Activated B cell treated with CpG ODN at 0.5 μM for 24 hours (primary cell): ENCODE measurements at places on chromosomes 12 and 14. TPM values are rescaled to one million over a fixed set of nuclear protein-coding genes. Genes with fewer than 3 reads are reported as not detected.

TOMM20L gene
- 0.37 TPM in 1 of 2 replicates, not detected in the other for total RNA-seq

CEBPE gene
- total RNA-seq = 0.17 and 0.20 TPM in 2 replicates

HVCN1 gene
- 80.7 and 83.9 TPM in 2 replicates for total RNA-seq

PMEL gene
- 0.27 TPM in 1 of 2 replicates, not detected in the other for total RNA-seq

PYGL gene
- total RNA-seq = 0.32 TPM in 1 of 2 replicates, not detected in the other

LRRC43 gene
- total RNA-seq = not detected in 2 replicates

NRXN3 gene
- not detected in 2 replicates for total RNA-seq

CD9 gene
- 1.6 and 2.5 TPM in 2 replicates for total RNA-seq

B4GALNT3 gene
- total RNA-seq = 0.17 TPM in 1 of 2 replicates, not detected in the other

KERA gene
- not detected in 2 replicates for total RNA-seq

MUCL1 gene
- total RNA-seq = not detected in 2 replicates

TEDC1 gene
- total RNA-seq = 16.7 and 18.1 TPM in 2 replicates

SLC15A4 gene
- total RNA-seq = 48.5 and 54.0 TPM in 2 replicates

VRTN gene
- total RNA-seq = not detected in 2 replicates

HNF1A gene
- total RNA-seq = not detected in 2 replicates

ATP2A2 gene
- 94.8 and 100 TPM in 2 replicates for total RNA-seq

LBHD2 gene
- total RNA-seq = not detected in 2 replicates

LRFN5 gene
- total RNA-seq = 0.11 TPM in 1 of 2 replicates, not detected in the other

RDH16 gene
- total RNA-seq = 0.47 and 0.76 TPM in 2 replicates

KRT72 gene
- not detected in 2 replicates for total RNA-seq

KCNK13 gene
- total RNA-seq = not detected in 2 replicates

PLD4 gene
- 458 and 473 TPM in 2 replicates for total RNA-seq

MFAP5 gene
- 0.35 TPM in 1 of 2 replicates, not detected in the other for total RNA-seq

COQ5 gene
- total RNA-seq = 25.3 and 29.5 TPM in 2 replicates

PLCZ1 gene
- not detected in 2 replicates for total RNA-seq

CD4 gene
- 0.22 and 0.32 TPM in 2 replicates for total RNA-seq

PWP1 gene
- 49.4 and 53.5 TPM in 2 replicates for total RNA-seq

OR6C2 gene
- not detected in 2 replicates for total RNA-seq

EXOC3L4 gene
- not detected in 2 replicates for total RNA-seq

IAPP gene
- total RNA-seq = not detected in 2 replicates

PTPN21 gene
- 0.10 and 0.31 TPM in 2 replicates for total RNA-seq

CLEC6A gene
- total RNA-seq = not detected in 2 replicates

SALL2 gene
- total RNA-seq = 0.24 and 0.37 TPM in 2 replicates

DDN gene
- 0.20 and 0.44 TPM in 2 replicates for total RNA-seq

AMIGO2 gene
- total RNA-seq = 13.9 and 14.1 TPM in 2 replicates

AKAP3 gene
- total RNA-seq = 3.4 and 3.7 TPM in 2 replicates

RERGL gene
- total RNA-seq = not detected in 2 replicates

P2RX7 gene
- total RNA-seq = 2.7 and 5.3 TPM in 2 replicates

MAPK1IP1L gene
- total RNA-seq = 119 and 130 TPM in 2 replicates

GDF3 gene
- total RNA-seq = not detected in 2 replicates

PRICKLE1 gene
- 4.5 and 5.4 TPM in 2 replicates for total RNA-seq
